GM12878 (cell line): ENCODE measurements at places on chromosomes 1 and 21.

DNA sequence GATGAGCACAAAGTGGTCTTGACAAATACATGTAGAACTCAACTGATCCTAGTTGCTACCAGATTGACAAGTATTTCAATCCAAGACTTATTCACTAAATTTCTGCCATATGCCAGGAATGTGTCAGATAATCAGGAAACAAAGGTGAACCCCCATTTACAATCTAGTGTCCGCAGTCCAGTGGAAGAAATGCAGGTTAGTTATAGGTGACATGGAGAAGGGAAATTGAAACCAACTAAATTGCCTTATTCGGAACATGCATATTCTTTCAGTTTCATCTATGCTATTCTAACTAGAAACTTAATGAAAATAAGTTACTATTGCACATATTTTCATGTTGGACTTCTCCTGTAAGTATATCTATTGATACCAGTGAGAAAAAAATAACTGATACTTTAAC is 209.4 kb downstream of the COL24A1 start:
- no peak for DNase-seq

- DNase-seq: no peak
Measured at GRCh38 chr1:12654004-12654567, 10.2 kb downstream of the AADACL4 start.

GRCh38 chr1:105294838-105295237 is 1545.1 kb downstream of the AMY1C start:
- no peak for DNase-seq

- DNase-seq: no peak
Measured at GRCh38 chr1:110608247-110608646, 2.1 kb upstream of the KCNA2 start.

DNA sequence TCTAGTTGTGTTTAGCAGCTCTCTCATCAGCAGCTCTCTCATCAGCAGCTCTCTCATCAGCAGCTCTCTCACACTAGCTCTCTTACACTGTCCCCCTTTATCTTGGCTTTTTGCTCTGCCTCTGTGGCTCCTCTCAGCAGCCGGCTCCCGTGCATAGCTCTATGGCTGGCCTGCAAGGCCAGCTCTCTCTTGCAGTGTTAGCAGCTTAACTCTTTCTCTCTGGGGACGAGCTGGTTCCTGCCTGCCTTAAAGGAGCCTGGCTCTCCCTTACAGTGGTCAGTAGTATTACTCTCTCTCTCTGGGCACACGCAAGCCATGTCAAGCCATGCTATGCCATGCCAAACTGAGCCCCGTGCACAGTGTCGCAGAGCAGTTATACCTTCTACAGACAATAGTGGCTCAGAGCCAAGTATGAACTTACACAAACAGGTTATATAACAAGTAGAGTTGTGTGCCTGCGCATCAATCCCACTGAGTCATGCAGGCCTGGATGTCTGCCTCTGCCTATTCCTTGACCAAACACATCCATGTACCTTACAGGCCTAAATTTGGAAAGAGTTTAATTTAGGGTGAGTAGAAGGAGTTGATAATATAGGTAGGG is 295.9 kb downstream of the TPR start:
- no peak for DNase-seq

DNA sequence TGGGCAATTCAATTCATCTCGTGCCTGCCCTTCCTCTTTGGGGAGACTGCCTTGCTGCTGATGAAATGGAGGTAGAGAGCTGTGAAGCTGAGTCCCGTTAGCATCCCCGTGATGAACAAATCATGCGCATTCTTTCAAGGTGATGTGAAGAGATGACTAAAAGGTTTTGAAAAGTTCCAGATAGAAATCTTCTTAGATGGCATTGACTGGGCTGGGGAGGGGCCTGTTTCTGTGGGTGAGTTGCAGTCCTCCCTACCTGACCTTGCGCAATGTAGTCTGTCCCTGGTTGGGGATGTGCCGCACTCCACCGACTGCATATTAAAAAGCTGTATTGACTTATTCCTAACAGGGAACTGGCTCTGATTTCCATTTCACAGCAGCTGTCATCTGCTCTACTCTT is 49.6 kb downstream of the ST6GALNAC3 start:
- no peak for DNase-seq

DNA sequence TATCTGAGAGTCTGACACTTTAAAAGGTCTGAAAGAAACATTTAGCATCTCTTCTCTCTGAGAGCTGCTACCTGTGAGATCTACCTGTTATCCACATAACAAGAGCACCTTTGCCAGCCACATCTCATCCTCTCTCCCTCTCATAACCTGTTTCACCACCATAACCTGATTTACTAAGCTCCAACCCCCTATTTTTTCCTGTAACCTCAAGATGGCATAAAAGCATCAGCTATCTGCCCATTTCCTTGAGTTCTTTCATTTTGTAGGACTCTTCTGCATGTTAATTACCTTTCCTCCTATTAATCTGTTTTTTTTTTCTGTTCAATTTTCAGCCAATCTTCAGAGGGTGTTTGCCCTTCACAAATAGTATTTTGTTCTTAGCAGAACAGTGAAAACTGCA is 136.5 kb upstream of the KCNK1 start:
- no peak for DNase-seq

DNA sequence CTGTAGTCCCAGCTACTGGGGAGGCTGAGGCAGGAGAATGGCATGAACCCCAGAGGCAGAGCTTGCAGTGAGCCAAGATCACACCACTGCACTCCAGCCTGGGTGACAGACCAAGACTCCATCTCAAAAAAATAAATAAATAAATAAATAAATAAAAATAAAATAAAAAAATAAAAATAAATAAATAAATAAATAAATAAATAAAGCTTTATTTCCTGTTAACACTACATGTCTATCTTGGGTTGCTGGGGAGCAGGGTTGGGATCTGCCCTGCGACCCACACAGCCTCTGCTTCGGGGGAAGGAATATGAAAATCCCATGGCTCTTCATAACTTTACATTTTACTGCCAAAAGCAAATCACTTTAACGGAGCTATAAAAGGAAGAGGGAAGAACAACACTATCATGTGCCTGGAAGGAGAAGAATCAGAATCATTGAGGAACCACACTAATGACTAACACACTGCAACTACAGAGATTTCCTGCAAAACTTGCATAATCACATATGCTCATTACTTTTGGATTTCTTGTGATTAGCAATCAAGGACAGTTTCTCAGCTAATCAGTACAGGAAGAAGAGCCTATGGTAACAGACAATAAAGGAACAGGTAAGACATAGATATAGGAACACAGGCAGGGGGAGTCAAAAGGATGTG is 72.8 kb upstream of the CD55 start:
- no peak for DNase-seq

GRCh38 chr1:14869187-14869586 is 270.7 kb downstream of the KAZN start:
- DNase-seq: no peak

DNA sequence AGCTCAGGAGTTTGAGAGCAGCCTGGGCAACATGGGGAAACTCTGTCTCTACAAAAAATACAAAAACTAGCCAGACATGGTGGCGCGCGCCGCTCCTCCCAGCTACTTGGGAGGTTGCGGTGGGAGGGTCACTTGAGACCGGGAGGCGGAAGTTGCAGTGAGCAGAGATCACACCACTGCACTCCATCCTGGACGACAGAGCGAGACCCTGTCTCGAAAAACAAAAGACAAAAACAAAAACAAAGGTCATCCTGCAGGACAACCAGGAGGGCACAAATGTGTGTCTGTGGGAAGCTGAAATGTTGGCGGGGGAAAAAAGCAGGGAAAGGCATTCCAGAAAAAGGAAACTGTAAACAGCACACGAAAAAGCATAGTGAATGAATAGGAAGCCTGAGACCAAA is 104.1 kb upstream of the HNRNPU start:
- DNase-seq: no peak

- DNase-seq: no peak
Measured at GRCh38 chr1:203122159-203122558, 5.4 kb upstream of the ADORA1 start.

DNA sequence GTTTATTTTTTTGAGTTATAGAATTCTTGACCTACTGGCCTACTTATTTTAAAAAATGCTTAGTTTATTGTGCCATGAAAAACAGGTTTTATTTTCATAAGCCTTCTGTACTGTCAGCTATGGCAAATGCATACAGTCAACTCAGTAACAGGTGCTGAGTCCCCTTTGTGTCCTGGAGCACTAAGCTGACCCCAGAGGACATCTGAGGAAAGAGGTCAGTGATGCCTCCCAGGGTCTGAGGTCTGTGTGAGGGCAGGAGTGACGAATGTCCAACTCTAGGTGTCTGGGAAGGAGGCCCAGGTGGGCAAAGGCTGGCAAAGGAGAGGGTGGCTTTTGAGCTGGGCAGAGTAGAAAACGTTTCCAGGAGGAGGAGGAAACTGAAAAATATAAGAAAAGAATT is 7.8 kb upstream of the TMEM201 start:
- DNase-seq: no peak

DNA sequence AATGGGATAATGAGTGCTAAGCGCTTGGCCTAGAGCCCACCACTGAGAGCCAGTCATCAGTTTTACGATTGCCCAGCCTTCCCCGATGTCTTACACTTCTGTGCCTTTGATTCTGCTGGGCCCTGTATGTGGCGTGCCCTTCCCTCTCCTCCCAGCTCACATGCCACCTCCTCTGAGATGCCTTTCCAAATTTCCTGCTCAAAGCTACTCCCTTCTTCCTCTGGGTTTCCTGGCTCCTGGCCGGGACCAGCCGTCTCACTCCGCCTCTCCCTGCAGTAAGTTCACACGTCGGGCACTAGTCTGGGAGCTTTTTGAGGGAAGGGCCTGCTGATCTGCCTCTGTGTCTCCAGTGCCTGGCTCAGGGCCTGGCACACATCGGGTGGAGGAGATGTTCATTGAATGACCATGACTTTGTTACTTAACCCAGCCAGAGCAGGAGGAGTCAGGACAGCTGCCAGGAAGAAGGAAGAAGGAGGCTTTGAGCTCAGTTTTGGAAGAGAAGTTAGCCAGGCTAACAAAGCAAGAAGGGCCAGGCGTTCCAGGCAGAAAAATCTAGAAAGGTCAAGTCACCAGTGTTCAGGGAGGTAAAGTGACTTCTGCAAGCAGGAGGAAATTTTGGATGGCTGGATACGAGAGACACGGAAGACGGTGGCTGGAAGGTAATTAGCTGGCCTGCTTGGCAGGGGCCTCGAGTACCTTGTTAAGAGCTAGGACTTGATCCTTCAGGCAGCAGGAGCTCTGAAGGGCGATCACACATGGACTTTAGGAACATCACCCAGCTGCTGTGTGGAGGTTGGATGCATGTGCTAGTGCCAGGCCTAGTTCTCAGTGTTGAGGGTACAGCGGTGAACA is 63.6 kb downstream of the EPHB2 start:
- DNase-seq: no peak

GRCh38 chr1:5311634-5312292 is 657.4 kb downstream of the AJAP1 start:
- no peak for DNase-seq

- DNase-seq: no peak
Measured at GRCh38 chr1:82587371-82587770, 786.6 kb downstream of the ADGRL2 start.

- no peak for DNase-seq
Measured at GRCh38 chr1:20726932-20727745, 5.4 kb downstream of the SH2D5 start.

DNA sequence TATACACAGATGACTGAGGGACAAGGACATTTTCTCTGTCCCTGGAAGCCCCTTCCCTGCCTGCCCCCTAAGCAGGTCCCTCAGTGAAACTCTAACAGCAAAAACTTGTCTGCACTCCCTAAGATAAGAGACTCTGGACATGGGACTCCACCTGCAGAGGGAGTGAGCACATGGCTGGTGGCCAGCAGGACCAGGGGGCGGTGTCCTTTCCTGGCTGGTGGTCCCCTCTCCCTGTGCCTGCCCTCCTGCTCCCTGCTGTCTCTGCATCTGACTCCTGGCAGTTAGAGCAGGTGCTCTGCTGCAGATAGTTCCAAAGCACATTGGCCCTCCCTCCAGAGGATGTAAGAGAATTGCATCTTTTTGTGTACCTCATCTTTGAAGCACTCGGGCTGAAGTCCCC is 215.5 kb downstream of the GRIK3 start:
- no peak for DNase-seq

- DNase-seq: no peak
Measured at GRCh38 chr1:214280386-214281020, 456 bp upstream of the SMYD2 start.
